ENCODE measurements at places on chromosomes 11 and 22.

- DNase-seq, result peak; percentile 19
Measured at GRCh38 chr22:41092023-41092817, at the start of gene EP300. Gene EP300 (plus strand): TSS chr22:41092592. CDS start chr22:41093005, 413 bp downstream.

DNA sequence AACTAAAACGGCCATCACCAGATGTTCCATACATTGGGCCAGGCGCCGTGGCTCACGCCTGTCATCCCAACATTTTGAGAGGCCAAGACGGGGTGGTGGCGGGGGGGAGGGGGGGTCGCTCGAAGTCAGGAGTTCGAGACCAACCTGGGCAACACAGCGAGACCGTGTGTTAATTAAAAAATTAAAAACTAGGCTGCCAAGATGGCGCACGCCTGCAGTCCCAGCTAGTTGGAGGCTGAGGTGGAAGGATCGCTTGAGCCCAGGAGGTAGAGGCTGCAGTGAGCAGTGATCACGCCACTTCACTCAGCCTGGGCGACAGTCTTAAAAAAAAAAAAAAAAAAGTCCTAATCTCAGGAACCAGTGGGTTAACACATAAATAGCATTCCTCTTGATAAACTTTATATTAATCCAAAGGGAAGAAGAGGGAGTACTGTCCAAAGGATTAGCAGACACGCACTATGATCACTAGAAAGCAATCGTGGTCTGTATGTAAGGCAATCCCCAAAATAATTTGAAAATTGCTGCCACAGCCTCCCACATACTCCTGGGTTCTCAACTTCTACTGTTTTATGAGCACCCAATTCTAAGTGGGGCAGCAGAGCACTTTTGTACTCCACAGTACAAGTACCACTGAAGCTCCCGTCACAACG is 604 bp downstream of the PUS3 start:
- no peak for DNase-seq

- DNase-seq, result peak; percentile 5
Measured at GRCh38 chr22:33811686-33812085, 108.6 kb downstream of the LARGE1 start.

DNA sequence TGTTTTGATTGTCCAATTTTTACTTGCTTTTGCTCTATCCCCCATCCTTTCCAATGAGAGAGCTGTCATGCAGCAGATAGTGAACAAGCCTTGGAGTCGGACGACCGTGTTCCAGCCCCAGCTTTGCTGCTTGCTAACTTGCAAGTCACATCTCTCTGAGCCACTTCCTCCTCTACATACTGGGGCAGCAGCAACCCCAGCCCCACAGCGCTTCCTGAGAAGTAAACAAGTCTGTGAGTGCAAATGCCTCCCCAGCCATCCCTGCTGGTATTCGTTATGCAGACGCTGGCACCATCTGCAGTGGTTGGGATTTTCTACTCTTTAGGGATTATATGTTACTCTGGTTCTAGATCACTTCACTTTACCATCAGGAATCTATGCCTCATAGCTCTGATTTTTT is 35.0 kb downstream of the TPBGL start:
- no peak for DNase-seq

GRCh38 chr11:109993786-109994185 is 99.4 kb upstream of the ZC3H12C start:
- DNase-seq, result peak; percentile 59

DNA sequence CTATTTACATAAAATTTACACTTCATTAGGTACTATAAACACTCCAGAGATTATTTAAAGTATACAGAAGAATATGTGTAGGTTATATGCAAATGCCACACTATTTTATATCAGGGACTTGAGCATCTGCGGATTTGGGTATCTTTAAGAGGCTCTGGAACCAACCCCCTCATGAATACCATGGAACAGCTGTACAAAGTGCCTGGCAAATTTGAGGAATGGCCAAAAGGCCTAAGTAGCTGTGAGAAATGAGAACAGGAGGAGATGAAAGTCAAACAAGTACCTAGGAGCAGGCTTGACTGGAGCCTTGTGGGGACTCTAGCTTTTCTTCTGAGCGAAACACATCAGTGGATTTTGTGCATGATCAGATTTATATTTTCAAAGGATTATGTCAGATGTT is 149.3 kb downstream of the RBFOX2 start:
- no peak for DNase-seq

GRCh38 chr11:124376280-124376679 is 8.0 kb downstream of the OR8B2 start:
- no peak for DNase-seq

- DNase-seq, result no peak
Measured at GRCh38 chr11:65180877-65181568, 705 bp upstream of the CAPN1 start.

- no peak for DNase-seq
Measured at GRCh38 chr11:88626216-88626615, 288.7 kb upstream of the CTSC start.

DNA sequence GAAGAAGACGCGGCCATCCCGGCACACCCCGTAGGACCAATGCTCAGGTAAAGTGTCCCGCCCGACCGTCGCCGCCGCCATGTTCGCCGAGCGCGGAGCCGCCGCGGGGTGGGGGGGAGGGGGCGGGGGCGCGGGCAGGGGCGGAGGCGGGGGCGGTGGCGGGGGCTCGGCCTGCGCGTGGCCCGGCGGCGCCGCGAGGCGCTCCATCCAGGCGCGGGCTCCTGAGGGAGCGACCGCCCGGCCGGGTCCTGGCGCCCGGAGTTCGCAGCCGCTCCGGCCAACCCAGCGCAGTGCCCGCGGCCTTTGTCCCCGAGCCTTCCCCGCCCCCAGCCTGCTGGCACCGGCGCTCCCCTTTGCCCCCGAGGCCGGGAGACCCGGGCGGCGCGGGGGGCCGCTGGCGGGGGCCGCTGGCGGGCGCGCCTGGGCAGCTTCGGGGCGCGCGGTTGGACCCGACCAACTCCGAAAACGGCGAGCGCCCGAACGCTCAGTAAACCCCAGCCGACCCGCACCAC is at the start of gene PLEKHA7:
Gene PLEKHA7, minus strand, starts transcription at position 94 of the 512 bp plus-strand sequence. Its CDS starts 13 bp downstream, at position 81.
- DNase-seq, result no peak

DNA sequence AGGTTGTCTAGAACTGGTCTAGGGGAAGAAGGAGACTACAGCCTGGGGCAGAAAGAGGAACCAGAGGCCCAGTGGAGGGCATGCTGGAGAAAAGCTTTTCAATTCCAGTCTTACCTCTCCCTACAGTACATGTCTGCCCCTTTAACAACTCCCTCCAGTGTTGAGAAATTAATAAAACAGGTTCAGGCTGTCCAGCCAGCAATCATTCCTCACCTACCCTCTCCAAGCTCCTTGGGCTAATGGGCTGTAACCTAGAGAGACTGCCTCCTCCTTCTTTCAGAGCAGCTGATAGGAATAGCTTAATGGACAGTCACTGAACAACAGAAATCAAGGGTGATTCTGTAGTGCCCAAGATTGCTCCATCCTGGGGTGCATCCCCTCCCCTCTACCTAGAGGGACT is 8.8 kb downstream of the SLC35F2 start:
- DNase-seq, result no peak

- DNase-seq, result no peak
Measured at GRCh38 chr11:115214644-115215234, 289.5 kb downstream of the CADM1 start.

GRCh38 chr11:110026858-110027626 is 66.2 kb upstream of the ZC3H12C start:
- DNase-seq, result no peak

GRCh38 chr11:1761857-1762536 is 1.7 kb downstream of the CTSD start:
- no peak for DNase-seq

GRCh38 chr11:63939397-63939891 is 642 bp downstream of the NAA40 start:
- no peak for DNase-seq

DNA sequence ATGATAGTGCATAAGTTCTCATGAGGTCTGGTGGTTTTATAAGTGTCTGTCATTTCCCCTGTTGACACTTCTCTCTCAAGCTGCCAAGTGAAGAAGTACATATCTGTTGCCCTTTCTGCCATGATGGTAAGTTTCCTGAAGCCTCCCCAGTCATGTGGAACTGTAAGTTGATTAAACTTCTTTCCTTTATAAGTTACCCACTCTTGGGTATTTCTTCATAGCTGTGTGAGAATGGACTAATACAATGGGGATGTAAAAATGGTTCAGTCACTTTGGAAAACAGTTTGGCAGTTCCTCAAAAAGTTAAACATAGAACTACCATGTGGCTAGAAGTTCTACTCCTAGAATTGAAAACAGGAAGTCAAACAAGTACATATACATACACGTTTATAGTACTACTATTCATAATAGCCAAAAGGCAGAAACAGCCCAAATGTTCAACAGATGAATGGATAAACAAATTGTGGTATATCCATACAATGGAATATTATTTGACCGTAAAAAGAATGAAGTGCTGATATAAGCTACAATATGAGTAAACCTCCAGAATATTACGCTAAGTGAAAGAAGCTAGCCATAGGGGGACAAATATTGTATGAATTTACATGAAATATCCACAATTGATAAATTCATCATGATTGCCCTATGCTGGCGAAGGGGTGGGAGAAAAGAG is 16.0 kb upstream of the DKK3 start:
- no peak for DNase-seq

GRCh38 chr22:22751043-22751603 is 106.7 kb downstream of the GGTLC2 start:
- no peak for DNase-seq

GRCh38 chr11:111245425-111245824 is at the start of gene POU2AF2:
Gene POU2AF2 (plus strand): TSS chr11:111245725. CDS start chr11:111245854, 129 bp downstream.
- DNase-seq, result no peak

DNA sequence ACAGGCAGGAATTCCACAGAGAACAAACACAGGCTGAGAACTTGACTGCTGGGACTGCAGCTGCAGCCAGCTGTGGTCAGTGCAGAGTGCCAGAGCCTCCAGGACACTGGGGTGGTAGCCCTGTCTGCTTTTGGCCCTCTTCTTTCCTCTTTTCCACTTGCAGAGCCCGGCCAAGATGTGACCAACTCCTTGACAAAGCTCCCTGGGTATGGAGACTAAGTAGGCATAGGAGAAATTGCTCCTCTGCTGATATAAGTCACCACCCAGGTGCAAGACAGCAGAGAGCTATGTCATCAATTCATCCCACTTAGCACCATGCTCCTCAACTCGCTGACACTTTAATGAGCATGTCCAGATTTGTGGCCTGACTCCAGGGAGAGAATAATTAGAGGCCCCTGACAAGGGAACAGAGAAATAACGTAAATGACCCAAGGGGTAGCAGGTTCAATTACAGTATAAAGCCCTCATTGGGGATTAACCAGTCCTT is 369.4 kb upstream of the B3GAT1 start:
- DNase-seq, result no peak

GRCh38 chr11:46612326-46612725 is 4.7 kb downstream of the HARBI1 start:
- no peak for DNase-seq

GRCh38 chr11:94595076-94595475 is 27.9 kb downstream of the PIWIL4 start:
- no peak for DNase-seq

GRCh38 chr11:64742087-64742888 is 1.7 kb downstream of the RASGRP2 start:
- no peak for DNase-seq

- no peak for DNase-seq
Measured at GRCh38 chr11:15794361-15795150, 561.8 kb downstream of the SOX6 start.

DNA sequence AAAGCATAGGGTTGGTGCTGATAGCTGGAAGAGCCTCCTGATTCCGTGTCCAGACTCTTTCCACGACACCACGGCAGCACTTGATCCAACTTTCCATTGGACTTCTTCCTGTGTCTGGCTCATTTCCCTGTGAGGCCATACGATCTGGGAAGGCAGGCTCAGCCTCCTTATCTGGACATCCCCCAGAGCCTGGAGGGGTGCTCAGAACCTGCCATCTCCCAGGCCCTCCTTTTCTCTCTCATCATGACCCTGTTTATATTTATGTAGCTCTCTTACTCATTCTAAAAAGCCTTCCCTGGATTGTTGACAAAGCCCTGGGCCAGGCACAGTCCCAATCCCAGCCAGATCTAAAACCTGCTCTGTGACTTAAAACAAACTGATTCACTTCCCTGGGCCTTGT is 7.8 kb upstream of the BCL9L start:
- DNase-seq, result no peak

DNA sequence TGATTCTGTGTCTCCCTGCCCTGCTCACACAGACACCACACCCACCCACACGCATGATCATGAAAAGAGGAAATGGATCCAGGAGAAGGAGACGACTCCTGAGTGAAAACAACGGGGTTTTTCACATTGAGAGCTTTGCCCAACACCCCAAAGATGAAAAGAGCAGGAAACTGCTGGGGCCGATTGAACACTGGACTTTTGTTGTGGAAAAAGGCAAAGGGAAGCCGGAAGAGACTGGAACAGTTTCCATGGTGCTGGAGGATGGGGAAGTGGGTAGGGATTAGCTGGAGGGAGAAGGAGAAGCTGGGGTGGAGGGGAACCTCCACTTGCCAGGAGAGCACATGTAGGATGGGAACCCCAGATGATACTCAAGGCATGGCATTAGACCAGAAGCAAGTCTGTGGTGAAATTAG is 5.2 kb upstream of the SLC43A3 start:
- DNase-seq, result no peak

GRCh38 chr11:61524963-61525587 is 16.5 kb downstream of the LRRC10B start:
- no peak for DNase-seq

- DNase-seq, result no peak
Measured at GRCh38 chr11:6995703-6996102, 24.4 kb downstream of the ZNF214 start.

DNA sequence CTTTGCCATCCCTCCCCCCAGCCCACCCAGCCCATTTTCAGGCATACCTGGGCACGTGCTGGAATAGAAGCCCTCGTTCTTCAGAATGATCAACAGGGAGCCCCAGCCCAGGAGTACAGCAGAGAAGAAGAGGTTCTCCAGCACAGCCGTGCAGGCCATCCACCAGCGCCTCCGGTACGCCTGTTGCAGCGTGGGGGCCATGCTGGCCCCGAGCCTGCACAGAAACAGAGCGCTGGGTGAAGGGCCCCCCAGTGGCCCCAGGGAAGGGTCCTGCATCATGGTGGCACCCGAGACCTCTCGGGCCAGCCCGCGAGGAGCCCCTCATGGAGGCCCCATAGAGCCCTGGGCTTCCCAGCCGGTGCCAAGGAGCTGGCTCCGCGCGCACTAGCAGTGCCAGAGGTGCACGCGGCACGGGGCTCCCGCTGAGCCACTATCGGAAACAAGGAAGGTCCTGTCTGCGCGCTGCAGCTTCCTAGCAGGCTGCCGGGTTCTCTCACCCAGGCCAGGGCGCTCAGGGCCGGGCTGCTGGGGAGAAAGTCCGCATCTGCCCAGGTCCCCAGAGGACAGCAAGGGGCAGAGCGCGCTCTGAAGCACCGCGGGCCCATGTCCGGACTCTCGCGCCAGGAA is 1.5 kb downstream of the SLC43A1 start:
- DNase-seq, result no peak

Data from AG04449 (cell line).